ENCODE measurements at places on chromosomes 7 and 10.

DNA sequence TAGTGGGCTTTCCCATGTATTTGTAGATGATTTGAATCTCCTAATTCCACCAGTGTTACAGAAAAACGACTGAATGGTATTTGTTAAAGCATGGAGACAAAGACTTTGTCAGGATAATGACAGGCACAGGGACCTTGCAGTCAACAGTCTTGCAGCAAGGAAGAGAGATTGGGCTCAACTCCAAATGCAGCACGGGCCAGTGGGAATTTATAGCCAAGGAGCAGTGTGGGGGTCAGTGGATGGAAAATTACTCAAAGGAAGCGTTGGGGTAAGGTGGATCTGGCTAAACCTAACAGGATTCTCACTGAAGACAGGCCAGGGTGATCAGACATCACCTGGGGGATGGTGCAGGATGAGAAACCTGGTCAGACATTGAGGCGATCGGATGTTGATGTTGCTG is 24.3 kb downstream of the CPVL start:
- DNase-seq, result no peak

DNA sequence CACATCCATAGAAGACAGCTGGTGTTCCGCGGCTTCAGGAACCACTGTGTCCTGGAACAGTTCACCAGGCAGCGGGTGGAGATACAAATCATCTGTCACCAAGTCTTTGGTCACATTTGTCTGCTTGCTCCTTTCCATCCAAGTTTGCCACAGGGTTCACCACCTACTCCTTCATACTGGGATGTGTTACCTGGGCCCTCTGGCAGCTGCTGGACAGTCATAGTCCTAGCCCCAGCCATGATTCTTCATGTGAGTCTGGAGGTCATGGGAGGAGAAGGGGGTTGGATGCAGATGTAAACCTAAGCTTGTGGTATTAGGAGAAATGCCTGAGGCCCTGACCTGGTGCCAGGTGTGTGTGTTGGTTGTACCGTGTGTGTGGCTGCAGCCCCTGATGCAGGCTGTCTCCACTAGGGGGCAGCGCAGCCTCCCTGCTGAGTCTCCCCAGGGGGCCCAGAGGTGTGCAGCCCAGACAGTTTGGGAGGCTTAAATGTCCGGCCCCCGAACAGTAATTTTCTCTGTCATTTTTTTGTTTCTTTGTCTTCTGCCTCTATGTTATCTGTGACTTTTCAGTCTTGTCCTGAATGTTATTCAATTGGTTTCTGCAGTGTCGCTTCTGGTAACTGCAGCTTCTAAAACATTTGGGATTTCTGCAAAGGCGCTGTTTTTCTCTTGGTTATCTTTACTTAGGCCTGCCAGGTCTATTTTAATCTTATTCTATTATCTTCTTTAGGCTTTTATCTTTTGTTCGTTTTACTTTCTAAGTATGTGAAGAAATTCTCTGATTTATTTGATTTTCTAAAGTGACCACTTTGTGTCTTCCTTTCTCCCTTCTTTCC is 14.8 kb downstream of the NPS start:
- DNase-seq, result peak; percentile 12

DNA sequence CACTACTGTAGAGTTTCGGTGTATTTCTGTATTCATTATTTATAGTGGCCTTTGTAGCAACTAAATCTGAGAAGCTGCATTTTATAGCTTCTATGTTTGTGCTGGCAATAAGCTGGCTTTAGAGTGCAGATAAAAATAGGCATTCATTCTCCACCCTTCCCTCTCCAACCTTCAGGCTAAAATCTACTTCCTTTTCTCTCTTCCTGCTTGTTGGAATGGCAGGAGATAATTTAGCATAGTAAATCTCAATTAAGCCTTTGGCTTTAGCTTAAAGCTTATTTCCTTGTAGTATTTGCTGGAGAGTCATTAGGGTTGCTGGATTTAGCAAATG is 58.5 kb downstream of the CPVL start:
- no peak for DNase-seq

- DNase-seq, result no peak
Observed at GRCh38 chr7:18511351-18512140, 16.0 kb downstream of the HDAC9 start.

DNA sequence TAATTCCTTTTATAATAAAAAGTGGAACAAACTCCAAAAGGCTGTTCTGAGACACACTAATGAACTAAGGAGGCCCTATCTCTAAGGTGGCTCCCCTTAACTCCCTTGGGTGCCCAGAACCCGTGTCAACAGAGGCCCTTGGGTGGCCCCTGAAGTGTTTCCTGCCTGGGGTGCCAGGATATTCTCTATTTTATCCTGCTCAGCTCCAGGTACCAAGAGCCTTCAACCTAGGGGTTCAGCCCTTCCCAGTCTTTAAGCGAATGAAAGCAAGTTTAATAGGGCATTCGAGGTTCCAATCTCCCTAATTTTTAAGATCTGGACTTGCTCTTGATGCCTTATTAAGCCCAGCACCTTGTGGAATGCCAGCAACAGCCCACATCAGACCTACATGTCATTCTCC is 64.4 kb upstream of the MYO3A start:
- DNase-seq, result no peak

DNA sequence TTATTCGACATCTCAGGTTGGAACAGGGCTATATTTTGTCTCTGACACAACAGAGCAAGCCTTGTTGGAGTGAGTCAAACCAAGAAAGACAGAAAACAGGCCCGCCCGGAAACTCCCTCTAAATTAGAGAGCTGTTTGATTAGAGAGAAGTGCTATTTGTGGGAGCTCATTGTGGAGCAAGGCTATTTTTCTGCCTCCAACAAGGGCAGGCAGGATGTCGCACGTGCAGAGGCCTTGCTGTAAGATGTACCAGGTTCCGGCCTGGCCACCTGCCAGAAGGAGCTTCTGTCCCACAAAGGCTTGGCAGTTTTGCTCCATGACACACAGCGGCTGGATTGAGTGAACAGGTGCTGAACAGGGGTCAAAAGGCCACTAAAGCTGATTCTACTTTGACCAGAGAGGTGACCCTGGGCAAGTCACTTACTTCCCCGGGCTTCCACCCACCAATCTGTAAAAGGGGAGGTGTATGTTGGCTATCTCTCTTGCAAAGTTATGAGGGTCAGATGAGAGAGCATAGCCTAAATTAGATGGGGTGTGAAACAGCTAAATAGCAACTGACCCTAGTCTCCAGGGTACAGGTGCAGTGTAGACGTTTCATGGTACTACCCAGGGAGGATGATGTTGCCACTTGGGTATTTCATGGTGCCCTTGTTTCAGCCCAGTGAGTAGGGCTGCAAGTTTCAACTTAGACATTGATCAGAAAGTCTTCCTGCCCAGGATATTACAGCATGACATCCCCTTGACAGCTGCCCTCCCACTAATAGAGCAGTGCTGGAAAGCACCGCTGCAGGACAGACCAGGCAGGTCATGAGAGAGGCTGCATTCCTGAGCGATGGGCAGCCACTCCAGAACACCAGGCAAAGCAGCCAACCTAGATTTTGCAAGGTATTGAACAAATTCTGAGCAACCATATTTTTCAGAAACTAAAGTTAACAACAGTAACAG is 62.0 kb downstream of the VSTM4 start:
- no peak for DNase-seq

DNA sequence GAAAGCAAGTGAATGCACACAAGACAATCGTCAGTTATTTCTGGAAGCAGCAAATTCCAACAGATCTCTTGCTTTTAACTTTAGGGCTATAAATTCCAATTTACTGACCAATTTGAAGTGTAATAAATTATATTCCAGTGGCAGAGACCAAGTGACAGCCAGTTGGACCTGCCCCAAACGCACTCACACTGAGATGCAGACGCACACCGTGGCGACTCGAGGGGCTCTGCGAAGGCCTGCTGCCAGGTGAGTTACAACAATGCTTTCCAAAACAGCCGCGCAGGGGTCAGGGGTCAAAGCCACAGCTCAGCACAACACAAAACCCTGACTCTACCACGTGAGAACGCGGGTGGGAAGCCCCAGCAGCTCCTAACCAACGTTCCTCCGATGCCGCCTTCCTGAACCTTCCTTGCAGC is 97.4 kb downstream of the ZRANB1 start:
- no peak for DNase-seq

- DNase-seq, result no peak
Observed at GRCh38 chr10:132972986-132973902, 30.9 kb upstream of the CFAP46 start.

- peak; percentile 77 for DNase-seq
Observed at GRCh38 chr7:6615723-6616555, 529 bp downstream of the ZNF853 start.

DNA sequence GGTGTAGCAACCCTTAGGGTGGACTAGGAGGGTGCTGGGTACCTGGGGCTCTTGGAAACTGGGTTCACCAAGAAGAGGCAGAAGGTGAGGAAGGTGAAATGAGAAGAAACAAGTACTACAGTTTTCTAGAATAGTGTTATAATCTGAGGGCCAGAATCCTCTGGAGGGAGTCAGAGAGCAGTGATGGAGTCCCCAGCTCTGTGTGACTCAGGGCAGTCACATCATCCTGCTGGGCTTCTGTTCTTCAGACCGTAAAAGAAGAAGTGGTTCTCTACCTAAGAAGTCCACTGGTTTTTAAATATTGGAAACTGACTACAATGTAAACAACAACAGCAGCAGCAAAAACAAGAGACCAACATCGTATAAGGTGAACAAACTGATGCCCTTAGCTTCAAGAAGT is 197.3 kb downstream of the PRPF18 start:
- DNase-seq, result no peak

GRCh38 chr10:33616956-33617355 is 282.5 kb upstream of the NRP1 start:
- no peak for DNase-seq

DNA sequence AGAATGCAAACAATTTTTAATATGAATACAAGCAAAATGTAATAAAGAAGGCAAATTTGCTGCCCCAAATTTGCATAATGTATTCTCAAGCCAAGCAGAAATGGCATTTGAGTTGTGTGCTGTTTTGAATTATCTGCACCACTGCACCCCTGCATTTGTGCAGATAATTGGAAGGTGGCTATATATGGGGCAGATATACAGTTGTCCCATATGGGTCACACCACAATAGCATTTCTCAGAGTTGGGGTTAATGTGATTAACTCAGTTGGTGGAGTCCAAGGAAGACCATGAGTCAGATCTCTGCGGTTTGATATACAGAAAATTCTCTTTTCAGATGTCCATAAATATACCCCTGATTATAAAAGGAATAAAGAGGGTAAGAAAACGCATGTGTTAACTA is 68.9 kb upstream of the EXOC4 start:
- DNase-seq, result no peak

- DNase-seq, result no peak
Observed at GRCh38 chr10:52249850-52250395, 64.2 kb upstream of the DKK1 start.

- DNase-seq, result no peak
Observed at GRCh38 chr7:123594813-123595241, 6.8 kb upstream of the ASB15 start.

DNA sequence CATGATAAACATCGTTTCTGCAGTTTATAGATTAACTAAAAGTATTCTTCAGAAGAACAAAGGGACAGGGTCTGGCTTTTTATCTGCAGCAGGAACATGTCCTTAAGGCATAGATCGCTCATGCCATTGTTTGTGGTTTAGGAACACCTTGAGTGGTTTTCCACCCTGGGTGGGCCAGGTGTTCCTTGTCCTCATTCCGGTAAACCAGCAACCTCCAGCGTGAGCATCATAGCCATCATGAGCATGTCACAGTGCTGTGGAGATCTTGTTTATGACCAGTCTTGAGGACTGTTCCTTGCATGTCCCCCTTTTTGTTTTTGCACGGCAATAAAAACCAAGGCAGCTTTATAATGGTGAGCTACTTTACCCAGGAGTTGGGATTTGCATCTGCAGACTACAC is 33.9 kb downstream of the STOX1 start:
- DNase-seq, result no peak

- no peak for DNase-seq
Observed at GRCh38 chr10:114661212-114661880, 3.3 kb upstream of the ABLIM1 start.

DNA sequence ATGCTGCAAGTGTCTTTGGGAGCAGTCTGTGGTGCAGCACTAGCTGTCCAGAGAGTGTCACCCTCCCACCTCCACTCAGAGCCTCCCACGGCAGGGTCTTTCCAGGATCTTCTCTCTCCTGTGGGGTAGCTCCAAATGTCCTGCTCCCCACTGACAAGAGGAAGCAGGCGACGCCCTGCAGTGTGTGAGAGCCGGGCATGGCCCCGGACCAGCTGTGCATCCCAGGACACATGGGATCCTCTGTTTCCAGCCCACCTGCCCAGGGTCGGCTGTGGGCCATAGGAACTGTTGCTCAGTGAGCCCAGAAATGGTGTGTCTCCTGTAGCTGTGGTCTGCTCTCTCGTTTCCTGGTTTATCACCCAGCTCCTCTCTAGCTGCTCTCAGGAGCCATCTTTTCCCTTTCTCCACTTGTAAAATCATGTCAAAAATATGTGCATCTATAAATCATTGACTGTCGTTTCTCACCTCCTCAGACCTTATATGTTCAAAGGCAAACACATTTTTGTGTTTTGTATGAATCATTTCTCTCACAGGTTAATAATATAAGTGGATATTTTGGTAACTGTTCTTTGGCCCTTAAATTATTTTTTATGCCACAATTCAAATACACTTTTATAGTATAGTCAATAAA is 74.9 kb downstream of the VWC2 start:
- no peak for DNase-seq

DNA sequence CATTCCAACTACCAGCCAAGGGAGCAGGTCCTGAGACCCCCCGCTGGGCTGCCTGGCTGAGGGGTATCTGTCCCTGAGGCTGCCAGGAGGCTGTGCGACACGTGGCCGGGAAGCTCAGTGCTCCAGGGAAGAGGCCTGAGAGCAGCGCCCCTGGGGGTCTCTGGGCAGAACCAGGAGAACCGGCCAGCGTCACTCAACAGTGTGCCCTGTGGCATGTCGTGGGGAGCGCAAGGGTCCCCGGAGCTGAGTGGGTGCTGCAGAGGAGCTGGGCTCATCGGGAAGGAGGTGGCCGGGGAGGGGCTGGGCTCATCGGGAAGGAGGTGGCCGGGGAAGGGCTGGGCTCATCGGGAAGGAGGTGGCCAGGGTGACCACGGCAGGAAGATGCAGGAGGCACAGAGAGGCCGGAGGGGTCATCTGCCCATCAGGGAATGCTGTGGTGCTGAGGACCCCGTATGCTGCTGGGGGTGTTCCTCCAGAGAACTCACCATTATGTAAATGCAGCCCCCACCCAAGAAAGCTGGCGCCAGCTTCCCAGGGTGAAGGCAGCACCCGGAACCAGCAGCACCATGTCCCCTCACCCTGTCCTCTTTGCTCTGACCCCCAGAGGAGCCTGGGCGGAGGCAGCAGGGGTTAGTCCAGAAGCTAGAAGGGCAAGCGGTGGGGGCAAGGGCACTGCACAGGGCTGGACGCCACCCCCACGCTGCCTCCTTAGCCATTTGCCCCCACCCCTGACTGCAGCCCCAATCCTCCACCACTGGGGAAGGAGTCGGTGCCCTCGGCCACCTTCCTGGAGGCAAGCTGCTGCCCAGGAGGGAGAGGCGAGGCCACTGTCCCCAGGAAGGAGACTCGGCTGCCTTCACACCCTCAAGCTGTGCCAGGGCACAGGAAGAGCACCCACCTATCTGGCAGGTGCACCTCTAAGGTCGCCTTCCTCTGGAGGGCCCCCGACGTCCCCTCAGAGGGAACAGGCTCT is 33.3 kb downstream of the CALML3 start:
- DNase-seq, result no peak

GRCh38 chr10:133347710-133348517 is 741 bp downstream of the PRAP1 start:
- peak; percentile 72 for DNase-seq

- no peak for DNase-seq
Observed at GRCh38 chr10:91012502-91012901, 91.6 kb upstream of the ANKRD1 start.

GRCh38 chr7:139071680-139072079 is 35.8 kb upstream of the ZC3HAV1L start:
- no peak for DNase-seq

Measured in HuH-7.5 (cell line).